ENCODE measurements at places on chromosomes 2 and 18.

DNA sequence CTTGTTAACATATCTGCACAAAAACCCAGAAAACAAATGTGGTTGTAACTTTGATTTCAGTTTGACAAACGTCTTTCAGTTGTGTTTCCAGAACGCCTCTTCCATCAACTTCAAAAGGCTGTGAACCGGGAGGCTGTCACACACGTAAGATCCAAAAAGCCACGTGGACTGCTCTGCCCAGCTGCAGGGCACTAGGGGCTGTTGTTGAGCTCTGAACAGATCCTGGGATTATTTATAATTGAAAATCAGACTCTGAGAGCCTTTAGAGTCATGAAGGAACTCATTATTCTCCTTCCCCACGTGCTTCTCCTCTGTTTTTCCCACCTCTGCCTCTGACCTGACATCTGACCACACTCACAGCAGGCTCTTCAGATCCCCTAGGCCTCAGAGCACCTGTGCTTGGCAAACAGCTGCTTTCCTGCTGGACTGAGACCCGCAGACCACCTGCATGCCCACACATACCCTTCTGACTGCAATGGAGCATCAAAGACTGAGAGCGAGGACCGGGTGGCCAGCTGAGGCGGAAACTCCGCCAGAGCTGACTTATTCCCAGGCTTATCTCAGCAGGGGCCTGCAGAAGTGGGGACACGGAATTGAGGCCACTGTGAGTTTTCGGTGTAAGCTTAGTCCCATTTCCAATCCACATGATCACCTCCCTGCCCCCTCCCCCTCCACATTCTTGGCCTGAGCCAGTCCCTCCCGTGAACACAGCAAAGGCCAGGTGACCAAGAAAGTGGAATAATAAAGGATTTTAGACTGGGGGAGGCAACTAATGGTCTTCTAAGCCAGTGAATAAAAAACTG is 114.8 kb downstream of the ATL2 start:
- no peak for DNase-seq

- no peak for DNase-seq
Measured at GRCh38 chr2:159817283-159817682, 19.3 kb upstream of the CD302 start.

- DNase-seq, result no peak
Measured at GRCh38 chr2:11123001-11123809, 32.1 kb upstream of the SLC66A3 start.

GRCh38 chr2:151634736-151635467 is 99.4 kb downstream of the NEB start:
- no peak for DNase-seq

Measured in omental fat pad (tissue), 4 donors.